ENCODE measurements at places on chromosomes 4 and X.

- no peak for DNase-seq
Observed at GRCh38 chrX:153516073-153516472, 1.4 kb upstream of the ATP2B3 start.

- DNase-seq: no peak
Observed at GRCh38 chr4:171812665-171813525, at the start of gene GALNTL6. GALNTL6 (plus strand) TSS chr4:171813404.

DNA sequence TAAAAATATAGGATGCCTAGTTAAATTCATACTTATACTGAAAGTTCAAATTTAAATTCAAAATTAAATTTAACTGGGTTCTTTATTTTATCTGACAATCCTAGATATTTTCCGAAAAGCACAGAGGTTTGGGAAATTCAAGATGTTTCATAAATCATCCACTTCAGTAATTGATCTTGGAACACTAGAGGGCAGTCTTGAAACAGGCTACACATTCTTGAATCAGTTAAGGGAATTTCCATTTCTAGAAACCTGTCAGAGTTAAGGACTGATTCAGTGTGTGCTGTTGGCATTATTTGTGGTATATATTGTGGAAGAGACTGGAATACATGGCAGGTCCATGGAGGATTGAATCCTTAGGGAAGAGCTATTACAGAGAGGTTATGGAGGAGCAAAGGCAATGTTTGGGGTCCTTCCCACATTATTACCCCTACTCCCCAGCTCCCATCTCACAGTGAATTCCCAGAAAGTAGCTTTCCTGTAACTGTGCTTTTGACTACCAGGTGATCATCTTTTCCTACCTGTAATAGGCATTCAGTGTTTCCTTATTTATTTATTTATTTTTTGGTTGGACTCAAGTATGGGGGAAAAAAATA lies 92.9 kb downstream of the EGF start:
- DNase-seq: peak; percentile 22

DNA sequence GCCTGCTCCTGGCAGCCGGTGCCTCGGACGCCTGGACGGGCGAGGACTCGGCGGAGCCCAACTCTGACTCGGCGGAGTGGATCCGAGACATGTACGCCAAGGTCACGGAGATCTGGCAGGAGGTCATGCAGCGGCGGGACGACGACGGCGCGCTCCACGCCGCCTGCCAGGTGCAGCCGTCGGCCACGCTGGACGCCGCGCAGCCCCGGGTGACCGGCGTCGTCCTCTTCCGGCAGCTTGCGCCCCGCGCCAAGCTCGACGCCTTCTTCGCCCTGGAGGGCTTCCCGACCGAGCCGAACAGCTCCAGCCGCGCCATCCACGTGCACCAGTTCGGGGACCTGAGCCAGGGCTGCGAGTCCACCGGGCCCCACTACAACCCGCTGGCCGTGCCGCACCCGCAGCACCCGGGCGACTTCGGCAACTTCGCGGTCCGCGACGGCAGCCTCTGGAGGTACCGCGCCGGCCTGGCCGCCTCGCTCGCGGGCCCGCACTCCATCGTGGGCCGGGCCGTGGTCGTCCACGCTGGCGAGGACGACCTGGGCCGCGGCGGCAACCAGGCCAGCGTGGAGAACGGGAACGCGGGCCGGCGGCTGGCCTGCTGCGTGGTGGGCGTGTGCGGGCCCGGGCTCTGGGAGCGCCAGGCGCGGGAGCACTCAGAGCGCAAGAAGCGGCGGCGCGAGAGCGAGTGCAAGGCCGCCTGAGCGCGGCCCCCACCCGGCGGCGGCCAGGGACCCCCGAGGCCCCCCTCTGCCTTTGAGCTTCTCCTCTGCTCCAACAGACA lies 4.4 kb downstream of the SOD3 start:
- DNase-seq: no peak

GRCh38 chrX:153625271-153626024 lies 21.6 kb upstream of the DUSP9 start:
- DNase-seq: no peak

DNA sequence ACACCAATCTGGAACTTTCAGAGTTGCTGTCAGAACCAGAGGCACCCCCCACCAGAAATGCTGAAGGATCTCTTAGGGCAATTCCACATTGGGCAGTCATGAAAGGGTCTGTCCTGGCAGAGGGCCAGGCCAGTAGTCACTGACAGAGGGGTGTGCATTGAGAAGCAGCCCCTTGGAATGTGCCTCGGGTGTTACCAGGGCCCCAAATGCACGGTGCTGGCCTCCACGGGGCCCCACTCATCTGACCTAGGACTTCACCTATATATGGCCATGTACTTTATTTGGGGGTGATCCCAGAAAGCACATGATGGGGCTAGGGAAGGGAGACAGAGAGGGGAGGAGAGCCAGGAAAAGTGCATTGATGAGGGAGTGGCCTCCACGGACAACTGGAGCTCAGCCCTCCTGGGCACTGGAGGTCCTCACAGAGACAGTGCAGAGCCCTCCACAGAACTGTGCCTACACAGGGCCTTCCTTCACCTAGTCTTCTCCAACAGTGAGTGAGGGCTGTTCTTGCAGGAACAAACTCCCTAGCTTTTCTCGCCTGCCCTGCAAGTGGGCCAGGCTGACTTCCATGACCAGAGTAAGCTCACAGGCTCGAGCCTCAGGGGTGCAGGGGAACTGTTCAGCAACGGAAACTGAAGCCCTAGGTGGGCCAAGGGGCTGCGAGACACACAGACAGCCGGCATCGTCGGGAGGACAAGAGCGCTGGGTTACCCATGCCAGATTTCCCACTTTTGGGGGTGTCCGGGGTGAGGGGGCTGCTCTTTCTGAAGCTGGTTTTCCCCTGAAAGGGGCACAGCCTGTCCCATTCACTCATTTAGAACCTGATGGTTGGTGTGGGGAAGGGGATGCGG lies 136.2 kb downstream of the HMX1 start:
- no peak for DNase-seq

- DNase-seq: no peak
Observed at GRCh38 chr4:15349531-15349935, 78.3 kb upstream of the C1QTNF7 start.

DNA sequence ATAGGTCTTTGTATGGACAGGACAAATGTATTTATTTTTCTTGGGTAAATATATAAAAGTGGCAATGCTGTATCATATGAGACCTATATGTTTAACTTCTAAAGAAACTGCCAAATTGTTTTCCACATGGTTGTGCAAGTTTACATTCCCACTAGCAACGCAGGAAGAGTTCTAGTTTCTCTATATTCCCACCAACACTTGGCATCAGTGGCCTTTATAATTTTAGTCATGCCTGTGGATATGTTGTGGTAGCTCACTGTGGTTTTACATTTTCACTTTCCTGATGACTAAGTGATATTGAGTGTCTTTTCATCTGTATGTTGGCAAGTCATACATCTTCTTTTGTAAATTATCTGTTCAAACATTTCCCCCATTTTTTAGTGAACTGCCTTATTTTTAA lies 126.0 kb downstream of the EMCN start:
- DNase-seq: no peak

- DNase-seq: peak; percentile 75
Observed at GRCh38 chr4:181819946-181820345, 423.3 kb upstream of the TENM3 start.

DNA sequence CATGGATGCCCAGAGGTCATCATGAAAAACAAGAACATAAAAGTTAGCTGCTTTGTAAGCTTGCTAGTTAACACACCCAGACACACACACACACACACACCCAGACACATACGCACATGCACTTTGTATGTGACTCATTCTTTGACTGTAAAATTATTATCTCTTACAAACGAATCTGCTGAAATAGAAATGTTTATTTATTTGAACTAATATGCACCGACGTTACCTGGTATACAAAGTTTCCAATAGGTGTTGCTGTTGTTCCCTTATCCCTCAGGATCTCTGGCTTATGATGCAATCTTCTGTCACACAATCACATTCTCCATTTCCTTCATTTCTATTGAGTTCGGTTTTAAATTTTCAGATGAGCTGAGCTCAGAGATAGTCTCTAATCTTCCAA lies 209.3 kb downstream of the PTTG2 start:
- no peak for DNase-seq

DNA sequence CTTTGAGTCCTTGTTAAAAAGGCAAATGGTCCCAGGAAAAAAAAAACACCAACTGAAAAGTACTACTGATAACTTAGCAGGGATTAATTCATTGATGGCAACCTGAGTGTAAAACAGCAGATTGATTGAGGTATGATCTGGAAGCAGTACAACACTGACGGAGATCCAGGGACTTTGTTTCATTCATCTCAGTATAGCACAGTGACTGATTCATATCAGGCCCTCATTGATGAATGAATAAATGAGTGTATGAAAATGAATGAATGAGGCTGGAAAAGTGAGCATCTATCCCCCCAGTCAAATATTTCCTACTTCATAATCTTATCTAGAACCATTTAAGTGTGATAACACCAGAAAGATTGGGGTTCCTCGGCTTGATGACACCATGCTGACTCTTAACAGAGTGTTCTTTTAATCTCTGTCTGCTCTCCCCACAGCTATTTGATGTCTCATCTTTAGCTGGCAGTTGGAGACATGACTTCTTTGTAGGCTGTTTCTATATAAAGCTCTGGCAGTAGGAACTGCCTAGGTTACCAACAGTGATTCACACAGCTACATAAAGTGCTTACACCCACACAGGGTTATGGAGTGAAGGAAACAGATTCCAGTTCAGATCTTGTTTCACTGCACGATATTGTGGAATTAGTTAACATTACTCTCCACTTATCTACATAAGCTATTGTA lies 18.6 kb upstream of the RNF128 start:
- DNase-seq: no peak

DNA sequence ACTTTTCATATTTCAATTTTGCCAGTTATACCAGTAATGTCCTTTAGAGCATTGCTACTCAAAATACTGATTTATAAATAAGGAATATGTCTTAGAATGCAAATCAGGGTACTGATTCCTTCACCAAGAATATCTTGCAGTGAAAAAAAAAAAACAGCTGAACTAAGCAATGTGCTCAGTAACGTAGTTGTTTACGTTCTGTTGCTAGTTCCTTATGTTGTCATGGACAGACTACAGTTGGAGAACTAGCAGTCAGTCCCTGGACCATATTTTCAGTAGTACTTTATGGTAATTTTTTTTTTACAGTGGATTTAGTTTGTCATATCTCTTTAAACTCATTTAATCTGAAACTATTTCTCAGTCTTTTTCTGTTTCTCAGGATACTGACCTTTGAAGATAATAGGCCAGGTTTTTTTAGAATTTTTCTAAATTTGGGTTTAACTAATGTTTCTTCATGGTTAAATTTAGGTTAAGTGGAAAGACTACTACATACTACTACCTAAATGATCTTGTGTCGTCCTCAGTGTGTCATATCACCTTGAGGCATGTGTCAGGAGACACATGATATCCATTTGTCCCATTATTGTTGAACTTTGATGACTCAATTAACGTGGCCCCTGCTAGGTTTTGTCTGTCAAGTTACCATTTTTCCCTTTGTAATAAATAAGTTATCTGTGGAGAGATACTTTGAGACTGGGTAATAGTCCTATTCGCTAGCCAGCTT lies 21.0 kb downstream of the SMARCAD1 start:
- DNase-seq: no peak

DNA sequence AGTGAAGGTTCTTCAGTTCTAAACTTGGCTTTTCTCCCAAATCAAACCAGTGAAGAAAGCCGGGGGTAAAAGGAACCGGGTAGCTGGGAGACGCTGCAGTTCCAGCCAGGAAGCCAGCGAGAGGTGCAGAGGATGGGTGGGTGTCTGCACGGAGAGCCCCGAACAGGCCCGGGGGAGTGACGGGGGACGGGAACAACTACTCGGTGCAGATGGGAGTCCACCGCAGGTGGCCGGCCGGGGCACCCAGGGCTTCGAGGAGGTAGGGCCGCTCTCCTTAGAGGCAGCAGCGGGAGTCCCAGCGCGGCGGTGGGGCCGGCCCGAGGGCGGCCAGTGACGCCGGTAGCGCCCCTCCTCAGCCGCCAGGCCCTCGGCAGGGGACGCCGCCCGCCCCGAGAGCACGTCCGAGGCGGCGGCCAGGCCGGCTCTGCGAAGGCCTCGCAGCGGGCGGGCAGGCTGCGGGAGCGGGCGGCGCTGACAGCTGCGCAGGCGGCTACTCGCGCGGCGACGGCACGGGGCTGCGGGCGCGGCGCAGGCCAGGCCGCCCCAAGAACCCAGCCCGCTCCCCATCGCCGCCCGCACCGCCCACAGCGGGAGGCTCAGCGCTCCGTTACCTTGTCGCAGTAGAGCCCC lies 449 bp downstream of the FBXL5 start:
- peak; percentile 54 for DNase-seq

All from NCI-H1092 (cell line).